Endothelial cell (in vitro differentiated cells): ENCODE measurements at places on chromosomes 4 and X.

DNA sequence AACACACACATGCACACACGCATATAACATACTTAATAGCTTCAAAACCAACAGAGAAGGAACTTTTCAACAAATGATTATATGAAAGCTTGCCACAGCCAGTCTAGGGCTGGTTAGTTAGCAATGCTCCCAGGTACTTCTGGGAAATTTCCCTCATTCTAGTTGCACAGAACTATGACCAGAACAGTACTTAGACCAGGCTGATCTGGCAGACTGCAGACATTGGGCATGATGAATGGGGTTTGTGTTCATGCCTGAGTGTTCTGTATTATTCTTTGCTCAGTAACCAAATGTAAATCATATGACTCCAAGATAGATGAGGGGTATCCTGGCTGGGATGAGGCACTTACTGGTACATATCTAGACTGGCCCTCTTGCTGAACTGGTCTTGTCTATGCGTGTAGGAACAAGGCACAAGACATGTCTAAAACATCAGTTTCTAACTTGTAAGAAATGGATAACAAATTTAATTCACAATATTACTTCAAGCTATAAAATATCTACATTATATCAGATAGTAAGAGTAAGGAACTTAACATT is 50.3 kb upstream of the GEMIN8 start:
- no peak for DNase-seq

DNA sequence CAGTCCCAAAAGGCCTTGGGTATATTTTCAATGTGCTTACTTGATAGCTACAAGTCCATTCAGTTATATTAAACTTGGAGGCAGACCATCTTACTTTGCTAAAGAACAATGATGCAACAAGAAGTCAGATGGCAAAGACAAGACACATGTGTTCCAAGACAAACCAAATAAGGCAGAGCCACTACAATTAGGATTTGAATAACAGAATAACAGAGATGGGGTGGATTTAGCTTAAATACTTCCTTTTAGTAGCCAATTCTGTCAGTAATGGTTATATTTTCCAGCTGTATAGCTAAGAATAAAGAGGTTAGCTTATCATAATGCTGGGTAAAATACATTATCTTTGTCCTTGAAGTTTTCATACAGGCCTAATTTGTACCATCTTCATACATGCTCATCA is 37.7 kb upstream of the FRAS1 start:
- DNase-seq = no peak

- no peak for DNase-seq
These were observed 880.3 kb downstream of the RPA4 start for GRCh38 chrX:97763981-97764380.

DNA sequence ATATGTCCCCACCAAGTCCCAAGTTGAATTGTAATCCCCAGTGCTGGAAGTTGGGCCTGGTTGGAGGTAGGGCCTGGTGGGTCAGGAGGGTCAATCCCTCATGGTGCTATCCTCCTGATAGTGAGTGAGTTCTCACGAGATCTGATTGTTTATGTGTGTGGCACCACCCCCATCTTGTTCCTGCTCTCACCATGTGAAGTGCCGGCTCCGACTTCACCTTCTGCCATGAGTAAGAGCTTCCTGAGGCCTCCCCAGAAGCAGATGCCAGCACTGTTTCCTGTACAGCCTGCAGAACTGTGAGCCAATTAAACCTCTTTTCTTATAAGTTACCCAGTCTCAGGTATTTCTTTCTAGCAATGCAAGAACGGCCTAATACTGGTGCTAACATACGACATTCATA is 22.7 kb upstream of the TMEM33 start:
- no peak for DNase-seq

- no peak for DNase-seq
These were observed 8.5 kb downstream of the EVC start for GRCh38 chr4:5719350-5720055.

DNA sequence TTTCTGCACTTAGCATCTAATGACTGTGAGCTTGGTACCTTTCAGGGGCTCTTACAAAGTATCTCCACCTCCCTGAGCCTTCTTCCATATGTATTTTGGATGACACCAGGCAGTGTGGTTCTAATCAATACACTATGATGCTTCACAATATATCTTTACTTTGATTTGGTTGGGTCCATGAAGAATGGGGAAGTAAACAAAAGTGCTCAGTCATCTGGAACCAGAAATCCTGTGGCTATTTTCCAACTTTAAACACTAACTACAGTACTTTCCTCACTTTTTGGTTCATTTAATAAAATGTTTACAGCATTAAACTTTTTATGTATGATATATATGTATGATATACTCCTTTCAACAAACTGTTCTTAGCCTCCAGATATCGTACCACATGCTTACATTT is 216.4 kb upstream of the AFF2 start:
- no peak for DNase-seq

- DNase-seq = no peak
These were observed 24.2 kb upstream of the EPGN start for GRCh38 chr4:74284053-74284452.

GRCh38 chr4:7821245-7822136 is 118.2 kb downstream of the AFAP1 start:
- DNase-seq = no peak
